Left lung (tissue), 14 donors: ENCODE measurements at places on chromosomes 2 and 18. TPM values are rescaled to one million over a fixed set of nuclear protein-coding genes. Genes with fewer than 3 reads are reported as not detected.

DNA sequence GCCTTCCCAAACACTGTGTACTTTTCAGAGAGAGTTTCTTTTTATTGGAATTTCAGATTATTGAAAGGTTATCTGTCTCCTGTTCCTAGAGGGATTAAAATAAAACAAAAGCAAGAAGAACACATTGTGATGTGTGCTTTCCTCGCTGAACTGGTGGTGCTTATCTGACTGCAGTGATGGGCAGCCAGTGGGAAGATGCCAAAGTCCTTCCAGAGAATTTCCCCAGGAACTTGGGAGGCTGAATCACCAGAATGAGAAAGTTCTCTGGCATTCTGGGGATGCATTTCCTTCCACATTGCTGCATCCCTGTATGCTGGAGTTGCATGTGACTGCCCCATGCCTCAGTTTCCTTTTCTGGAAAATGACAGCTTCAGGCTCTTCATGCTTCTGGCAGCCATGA is 53.9 kb upstream of the SEC11C start:
- no peak for DNase-seq

DNA sequence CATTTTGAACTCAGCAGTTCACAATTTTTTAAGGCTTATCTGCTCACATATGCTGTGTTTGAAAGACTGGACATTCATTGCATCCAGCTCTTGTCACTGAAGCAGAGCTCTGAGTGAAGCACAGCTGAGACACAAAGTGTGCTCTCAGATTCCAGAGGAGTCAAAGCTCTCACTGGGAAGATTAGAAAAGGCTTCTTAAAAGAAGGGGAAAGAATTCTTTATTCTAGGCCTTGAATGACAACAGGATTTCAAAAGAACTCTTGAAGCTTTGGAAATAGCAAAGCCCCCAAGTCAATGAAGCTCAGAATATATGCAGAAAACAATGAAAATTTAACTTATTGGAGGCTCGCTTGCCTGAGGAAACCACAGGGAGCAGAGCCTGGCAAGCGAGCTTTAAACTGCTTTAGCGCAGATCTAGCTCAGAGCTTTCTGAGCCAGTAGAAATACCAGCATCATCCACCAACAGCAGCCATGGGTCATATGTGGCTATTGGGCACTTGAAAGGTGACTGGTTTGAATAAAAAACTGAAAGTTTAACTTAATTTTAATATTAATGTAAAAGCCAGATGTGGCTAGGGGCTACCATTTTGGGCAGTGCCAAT is 369.7 kb downstream of the OSR1 start:
- DNase-seq: no peak

Gene PROKR1
- polyA plus RNA-seq: 0.11 TPM

DNA sequence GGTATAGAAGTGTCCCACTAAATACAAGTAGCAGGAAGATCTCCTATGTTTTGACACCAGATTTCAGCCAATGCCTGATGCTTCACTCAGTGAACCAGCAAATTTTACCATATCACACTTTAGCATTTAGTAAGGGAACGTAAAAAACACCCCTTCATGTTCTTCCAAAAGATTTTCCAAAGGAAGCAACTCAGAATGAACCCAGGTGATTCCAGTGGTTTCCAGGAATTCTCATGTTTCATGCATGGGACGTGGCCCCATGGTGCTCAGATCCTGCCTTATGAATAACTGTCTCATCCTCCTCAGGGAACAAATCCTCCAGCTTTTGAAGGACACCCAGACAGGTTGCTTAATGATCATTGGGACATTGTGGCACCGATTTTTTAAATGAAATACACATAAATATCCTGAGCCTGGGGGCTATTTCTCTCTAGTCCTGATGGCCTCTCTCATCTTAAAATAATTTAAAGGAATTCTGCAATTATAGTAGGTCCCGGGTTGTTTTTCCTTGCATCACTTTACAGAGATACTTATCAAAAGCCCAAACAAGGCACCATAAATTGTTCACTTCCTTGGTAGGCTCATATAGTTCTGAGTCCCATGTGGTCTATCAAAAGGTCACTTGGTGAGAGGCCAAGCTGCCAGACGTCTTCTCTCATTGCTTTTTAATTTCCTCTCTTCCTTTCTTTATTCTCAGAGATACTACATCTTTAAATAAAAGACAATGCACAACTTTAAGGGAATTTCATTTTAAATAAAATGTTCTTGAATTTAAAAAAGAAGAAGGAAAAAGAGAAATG is 261.0 kb downstream of the ZNF516 start:
- no peak for DNase-seq

Gene SS18
- polyA plus RNA-seq: 96.1 TPM

Gene VWC2L
- polyA plus RNA-seq: 0.06 TPM

DNA sequence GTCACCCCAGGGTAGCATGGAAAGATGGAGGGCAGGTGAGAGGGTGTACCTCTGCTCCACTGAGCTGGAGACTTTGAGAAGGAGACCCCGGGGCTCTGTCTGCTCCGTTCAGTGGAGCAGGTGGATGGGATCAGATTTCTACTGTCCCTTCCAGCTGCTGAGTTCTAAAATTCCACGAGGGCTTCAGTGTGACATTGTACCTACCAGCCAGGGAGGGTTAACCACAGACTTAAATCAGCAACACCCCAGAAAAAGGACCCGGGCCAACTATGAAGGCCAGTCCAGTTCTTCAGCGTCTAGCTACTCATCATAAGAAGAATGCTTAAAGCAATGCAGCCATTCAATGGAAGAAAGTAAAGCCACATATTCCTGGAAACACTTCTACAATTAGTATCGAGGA is 23.8 kb downstream of the STAT1 start:
- DNase-seq: no peak

DNA sequence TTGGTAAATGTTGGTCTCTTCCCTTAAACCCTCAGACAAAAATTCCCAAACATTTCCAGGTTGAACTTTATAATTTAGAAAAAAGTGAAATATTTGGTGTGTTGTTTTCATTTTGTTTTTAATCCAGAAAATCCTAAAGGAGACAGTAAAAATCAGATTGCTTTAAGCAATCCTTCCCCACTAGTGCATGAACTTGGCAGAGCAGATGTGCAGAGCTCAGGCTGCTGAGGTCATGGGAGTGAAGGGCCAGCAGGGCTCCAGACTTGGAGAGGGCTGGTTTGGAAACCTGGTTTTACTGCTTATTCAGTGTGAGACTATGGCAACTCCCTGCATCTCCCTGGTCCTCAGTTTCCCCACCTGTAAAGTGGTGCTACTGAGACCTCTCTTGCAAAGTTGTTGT is 66.7 kb upstream of the TEX51 start:
- no peak for DNase-seq

- DNase-seq: no peak
These were observed 16.2 kb upstream of the ZCCHC2 start for GRCh38 chr18:62506495-62507143.

Gene GYPC
- polyA plus RNA-seq: 73.9 TPM

Gene CFAP210
- polyA plus RNA-seq: 1.9 TPM

GRCh38 chr18:51811883-51812282 is 528.1 kb upstream of the DCC start:
- DNase-seq: no peak

- no peak for DNase-seq
These were observed 473.3 kb upstream of the HS6ST1 start for GRCh38 chr2:128791985-128792320.

DNA sequence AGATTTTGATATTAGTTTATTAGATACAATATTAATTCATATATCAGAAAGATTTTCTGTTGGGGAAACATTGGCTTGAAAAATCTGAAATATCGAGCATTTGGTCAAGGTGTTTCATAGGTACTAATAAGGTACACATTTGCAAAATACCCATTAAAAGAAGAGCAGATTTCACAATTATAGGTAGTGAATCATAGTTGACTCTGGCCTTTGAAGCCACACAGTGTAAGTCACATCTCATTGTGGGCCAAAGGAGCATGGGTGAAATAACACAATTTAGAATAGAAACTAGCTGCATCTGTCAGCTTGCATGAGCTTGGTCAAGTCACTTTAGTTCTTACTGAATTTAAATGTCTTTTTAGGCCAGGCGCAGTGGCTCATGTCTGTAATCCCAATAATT is 4.9 kb downstream of the KDM3A start:
- DNase-seq: no peak

- DNase-seq: peak; percentile 60
These were observed 122.4 kb downstream of the SETBP1 start for GRCh38 chr18:44803019-44803650.

Gene SAG
- polyA plus RNA-seq: 0.21 TPM

DNA sequence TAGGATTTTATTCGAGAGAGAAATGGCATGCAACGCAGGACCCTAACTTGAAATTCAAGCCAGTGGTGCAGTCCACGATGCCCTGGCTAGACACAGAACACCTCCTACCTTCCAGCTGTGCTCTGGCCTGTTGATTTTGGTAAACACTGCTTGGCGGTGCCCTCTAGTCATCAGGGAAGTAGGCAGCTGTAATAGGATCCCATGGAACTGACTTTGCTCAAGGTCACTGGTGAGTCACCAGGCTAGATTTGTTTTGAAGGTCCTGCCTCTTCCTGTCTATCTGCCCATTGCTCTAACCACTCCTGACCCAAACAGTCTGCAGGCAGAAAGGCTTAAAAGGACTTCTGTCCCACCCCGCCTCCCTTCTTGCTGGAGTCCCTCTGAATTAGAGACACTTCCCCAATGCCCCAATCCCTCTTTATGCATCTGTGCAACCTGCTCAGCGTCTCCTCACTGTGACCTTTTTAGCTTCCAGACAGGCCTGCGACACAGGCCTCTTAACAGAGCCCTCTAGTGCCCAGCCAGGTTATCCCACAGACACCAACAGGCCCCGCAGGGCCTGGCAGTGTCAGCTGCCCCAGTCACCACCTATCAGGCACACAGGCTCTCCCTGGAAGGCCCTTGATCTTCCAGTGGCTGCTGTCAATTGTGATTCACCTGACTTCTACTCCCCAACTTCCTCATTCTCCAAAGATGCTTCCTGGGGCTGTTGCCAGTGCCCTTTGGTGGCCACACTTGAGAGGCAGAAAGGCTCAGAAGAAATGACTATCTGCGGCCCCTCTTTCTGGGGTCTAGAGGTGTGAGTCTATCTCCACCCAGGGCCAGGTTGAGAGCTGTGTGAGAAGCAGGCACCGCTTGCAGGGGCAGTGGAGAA is 5.2 kb downstream of the TMEM127 start:
- DNase-seq: no peak

Gene IRS1
- 41.6 TPM for polyA plus RNA-seq

DNA sequence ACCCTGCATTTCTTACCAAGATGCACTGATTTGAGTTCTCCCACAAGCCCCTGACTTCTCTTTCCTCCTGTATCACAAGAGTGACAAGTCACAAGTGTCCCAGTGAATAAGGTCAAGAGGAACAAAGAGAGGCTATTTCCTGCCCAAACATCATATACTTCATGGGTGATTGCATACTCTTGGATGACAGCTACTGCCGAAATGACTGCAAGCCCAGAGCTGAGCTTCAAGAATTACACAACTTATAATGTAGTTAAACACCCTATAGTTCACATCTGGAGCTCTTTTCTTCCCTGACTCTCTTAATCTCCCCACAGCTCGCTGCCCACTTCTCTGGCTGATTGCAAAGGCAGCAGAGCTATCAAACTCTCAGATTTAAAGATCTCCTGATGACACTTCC is 289.7 kb upstream of the PARD3B start:
- no peak for DNase-seq

DNA sequence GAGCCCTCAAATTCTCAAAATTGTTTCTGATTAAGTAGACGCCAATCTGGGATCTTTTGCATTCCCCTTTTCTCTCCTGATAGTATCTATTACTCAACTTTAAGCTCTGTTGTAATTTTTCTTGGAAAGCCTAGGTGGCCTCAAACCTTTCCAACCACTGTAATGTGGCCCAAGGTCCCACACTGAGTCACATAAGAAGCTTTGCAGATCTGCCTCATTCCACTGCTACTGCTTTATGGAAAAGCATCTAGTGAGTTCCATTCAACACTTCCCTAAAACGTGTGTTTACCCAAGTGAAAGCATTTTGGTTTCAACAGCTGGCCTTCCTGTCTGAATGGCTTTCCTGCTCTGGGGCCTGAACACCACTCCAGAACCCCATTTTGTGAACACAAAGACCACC is 493.6 kb upstream of the SPHKAP start:
- DNase-seq: no peak

DNA sequence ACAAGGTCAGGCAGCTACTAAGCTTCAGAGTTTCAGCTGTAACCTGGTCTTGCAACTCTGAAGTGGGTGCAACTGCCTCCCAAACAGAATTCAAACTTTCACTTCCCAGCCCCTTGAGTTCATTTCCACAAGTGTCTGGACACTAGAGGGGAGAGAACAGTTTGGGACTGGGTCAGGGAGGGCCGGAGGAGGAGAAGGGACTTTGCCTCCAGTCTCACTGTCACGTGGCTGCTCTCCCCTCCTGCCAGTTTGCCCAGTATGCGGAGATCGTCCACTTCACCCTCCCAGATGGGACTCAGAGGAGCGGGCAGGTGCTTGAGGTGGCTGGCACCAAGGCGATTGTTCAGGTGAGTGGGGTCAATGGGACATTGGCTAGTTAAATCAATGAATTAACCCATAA is 20.6 kb upstream of the ANKRD53 start:
- DNase-seq: no peak

Gene CYP1B1
- polyA plus RNA-seq: 1.4 TPM

- no peak for DNase-seq
These were observed 90.5 kb upstream of the FBXO11 start for GRCh38 chr2:47996808-47997207.

DNA sequence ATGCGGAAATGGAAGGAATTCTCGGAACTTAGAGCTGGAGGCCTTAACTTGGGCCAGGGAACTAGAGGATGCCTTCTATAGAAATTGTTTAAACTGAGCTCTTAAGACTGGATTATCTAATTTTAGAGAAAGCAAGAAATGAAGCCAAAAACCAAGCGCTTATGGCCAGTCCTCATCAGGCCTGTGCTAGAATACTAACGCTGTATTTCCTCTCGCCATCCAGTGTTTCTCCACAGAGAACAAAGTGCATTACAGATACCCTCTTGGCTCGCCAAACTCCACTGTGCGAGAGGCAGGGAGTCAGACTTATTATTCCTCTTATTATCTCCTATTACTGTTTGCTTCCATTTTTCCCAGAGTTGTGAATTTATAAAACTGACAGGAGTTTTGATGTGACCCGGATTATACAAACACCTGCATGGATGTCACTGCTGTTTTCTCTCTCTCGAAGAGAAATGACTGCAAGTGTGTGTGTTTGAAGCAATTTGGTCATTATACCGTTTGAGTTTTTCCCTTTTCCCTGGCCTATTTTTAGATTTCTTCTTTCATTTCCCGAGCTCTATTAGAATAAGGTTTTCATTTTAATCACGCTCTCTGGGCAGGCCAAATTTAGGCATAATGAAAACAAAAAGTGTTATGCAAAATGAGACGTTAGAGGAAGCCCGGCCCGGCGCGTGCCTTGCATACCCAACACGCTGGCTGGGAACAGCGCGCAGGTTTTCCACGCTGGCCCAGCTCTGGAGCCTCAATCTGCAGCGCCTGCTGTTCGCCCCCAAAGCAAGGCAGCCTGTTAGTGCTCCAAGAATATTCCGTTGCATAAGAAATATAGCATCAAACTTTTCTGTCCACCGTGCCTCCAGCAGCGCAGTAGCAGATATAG is 103.3 kb downstream of the ALK start:
- DNase-seq: no peak

Gene CRYBA2
- polyA plus RNA-seq: not detected

Gene TEX44
- not detected for polyA plus RNA-seq
